ENCODE measurements at places on chromosomes 5 and 9.

DNA sequence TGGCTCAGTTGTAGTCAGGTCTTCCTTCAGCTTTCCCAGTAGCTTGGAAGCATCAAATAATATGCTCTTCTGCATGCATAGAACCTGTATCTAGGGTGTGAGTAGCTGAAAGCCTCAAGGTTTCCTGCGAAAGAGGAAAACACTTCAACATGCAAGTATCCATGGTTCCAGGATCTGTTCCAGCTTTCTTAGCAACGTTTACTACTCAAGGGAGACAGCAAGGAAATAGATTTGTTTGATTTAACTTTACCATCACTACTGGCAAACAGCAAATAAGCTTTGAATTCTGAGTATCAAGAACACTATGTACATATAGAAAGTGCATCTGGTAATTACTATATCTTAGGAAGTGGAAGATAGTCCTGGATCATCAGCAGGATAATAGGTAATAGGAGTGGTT, 341.0 kb downstream of the PRR16 start:
- no peak for DNase-seq

GRCh38 chr5:113276001-113276400, 158.8 kb downstream of the TSSK1B start:
- no peak for DNase-seq

DNA sequence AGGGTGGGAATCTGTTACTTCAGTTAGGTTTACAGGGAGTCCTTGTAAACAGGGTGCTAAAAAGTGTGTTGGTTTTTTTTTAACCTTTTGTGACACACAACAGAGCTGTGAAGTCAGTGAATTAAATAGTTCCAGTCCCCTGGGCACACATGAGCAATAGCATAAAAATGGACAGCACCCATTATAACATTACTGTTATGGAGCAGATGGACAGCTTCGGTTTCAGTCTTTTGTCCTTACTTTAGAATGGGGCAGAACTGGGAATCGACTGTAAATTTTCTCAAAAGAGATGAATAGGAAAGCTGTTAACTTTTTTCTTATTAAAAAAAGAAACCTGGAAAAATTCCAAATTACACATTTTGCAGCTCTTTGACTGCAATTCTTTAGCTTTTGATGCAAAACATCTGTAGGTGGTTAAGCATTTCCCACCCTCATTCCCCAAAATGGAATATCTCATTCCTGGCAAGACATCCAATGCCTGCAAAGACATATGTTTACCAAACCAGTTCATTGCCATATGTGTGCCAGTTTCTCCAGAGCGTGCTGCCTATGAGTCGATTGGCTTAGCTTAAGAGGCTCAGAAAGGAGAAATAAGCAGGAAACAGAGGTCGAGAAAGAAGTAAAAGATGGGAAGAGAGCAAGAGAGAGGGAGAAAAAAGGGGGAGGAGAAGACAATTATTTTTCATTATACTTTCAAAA, 212.3 kb upstream of the TMEM161B start:
- no peak for DNase-seq

GRCh38 chr9:36126016-36126730, 10.4 kb upstream of the GLIPR2 start:
- no peak for DNase-seq

- no peak for DNase-seq
Observed at GRCh38 chr9:86892576-86892975, 54.7 kb downstream of the GAS1 start.

- peak; percentile 49 for DNase-seq
Observed at GRCh38 chr9:79583952-79584654, 12.3 kb downstream of the TLE4 start.

GRCh38 chr9:90538566-90538965, 104.1 kb downstream of the DIRAS2 start:
- DNase-seq = no peak

- no peak for DNase-seq
Observed at GRCh38 chr9:69812068-69813000, 8.3 kb upstream of the CFAP95 start.

GRCh38 chr9:12554636-12555035, 138.5 kb upstream of the TYRP1 start:
- DNase-seq = no peak
